OCI-LY7 (cell line): ENCODE measurements at places on chromosomes 2 and 18.
A peak's percentile ranks its signal among the peaks of the same experiment; 100 is the strongest.

DNA sequence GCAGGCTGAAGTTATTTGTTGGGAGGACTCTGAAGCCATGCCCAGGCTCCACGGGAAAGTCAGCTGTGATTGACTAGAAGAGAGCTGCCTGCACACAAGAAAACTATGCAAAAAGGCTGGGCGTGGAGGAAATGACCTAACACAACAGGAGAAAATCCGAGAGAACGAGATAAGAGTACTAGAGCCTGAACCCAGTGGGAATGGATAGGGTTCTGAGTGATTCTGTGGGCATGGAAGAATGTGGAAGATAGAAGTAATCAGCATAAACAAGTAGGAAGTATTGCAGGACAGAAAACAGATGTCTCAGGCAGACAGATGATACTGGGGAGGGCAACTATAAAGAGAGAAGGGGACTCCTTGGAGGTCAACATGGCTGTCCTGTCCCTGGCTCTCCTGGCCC, 12.1 kb upstream of the COPS8 start:
- DNase-seq = no peak

DNA sequence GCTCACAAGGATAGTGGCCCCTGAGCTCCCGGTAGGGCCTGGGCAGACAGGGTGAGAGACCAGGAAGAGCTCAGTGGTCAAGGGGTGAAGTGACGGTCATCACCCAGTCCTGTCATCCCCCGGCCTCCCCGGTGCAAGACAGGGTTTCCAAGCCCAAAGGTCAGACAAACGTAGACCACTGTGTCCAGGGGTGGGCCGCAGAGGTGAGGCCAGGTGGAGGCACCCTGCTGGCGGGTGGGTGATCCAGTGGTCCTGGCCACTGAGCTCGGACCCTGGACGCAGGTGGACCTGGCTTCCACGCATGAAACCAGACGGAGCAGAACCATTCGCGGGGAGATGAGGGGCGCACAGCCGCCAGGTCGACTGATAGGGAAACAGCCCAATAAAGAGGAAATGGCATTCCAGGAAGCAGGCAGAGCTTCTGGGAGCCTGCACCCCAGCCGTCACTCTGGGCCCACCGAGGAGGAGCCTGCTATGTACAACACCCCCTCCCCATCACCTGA, 14.4 kb upstream of the SNED1 start:
- DNase-seq = no peak

- DNase-seq = peak; percentile 71
Observed at GRCh38 chr2:235746257-235746934, 252.6 kb downstream of the AGAP1 start.

DNA sequence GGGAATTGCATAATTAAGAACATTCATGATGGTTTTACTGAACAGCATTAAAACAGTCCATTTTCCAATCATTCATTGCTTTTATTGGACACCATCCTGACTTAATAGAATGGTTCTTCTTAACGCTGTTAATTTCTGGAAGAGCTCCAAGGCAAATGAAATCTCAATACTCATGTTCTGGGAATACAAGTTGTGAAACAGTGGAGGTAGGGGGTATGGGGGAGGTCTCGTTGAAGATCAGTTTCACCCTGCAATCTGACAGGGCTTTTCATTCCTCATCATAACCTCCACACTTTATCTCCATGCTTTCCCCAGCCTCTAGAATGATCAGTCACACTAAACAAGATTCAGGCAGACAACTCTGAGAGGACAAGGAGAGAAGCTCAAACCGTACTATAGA, 113.6 kb downstream of the ETAA1 start:
- no peak for DNase-seq

GRCh38 chr18:27121108-27121507, 64.0 kb downstream of the CHST9 start:
- DNase-seq = no peak

- no peak for DNase-seq
Observed at GRCh38 chr2:112160283-112161250, 22.4 kb downstream of the FBLN7 start.

DNA sequence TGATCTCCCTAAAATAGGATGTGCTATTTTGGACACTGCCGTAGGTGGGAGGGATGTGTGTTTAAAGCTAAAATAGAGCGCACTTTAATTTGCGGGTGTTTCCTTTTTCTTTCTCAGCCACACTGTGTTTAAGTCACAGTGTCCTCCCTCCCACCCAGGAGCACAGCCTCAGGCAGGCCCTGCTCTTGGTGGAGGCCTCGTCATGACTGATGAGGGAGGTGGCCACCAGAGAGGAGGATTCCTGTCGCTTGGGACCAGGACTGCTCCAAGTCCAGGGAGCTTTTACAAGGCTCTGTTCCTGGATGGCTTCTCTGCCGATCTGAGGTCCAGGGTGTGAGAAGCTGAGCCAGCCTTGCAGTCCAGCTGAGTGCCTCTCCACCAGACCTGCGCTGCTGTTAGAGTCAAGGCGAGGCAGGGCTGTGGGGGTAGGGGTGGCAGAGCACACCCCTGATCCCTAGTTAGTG, 33.5 kb downstream of the INPP4A start:
- no peak for DNase-seq

DNA sequence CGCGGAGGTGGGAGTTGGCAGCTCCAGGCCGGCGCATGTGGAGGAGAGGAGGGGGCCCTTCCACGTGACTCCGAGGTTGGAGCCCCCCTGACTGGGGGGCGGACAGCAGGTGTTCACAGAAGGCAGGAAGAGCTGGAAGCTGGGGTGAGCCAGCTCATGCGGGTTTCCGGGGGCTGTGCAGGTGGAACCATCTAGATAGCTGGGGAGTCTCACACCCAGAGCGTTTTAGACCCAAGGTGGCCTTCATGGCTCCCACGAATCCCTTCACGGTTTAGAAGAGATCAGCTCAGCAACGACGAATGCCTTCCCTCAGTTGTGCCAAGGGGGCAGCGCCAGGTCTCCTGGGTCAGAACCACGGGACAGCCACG, 740.5 kb upstream of the SALL3 start:
- no peak for DNase-seq

- peak; percentile 53 for DNase-seq
Observed at GRCh38 chr2:119659601-119660342, 19.2 kb upstream of the TMEM177 start.

GRCh38 chr18:7248877-7249276, 18.0 kb downstream of the LRRC30 start:
- DNase-seq = no peak

GRCh38 chr2:19810148-19810547, 91.6 kb downstream of the TTC32 start:
- no peak for DNase-seq

- no peak for DNase-seq
Observed at GRCh38 chr18:35172451-35173035, 68.3 kb upstream of the ZNF397 start.

GRCh38 chr18:3595369-3596273, 145.6 kb downstream of the TGIF1 start:
- peak; percentile 64 for DNase-seq

DNA sequence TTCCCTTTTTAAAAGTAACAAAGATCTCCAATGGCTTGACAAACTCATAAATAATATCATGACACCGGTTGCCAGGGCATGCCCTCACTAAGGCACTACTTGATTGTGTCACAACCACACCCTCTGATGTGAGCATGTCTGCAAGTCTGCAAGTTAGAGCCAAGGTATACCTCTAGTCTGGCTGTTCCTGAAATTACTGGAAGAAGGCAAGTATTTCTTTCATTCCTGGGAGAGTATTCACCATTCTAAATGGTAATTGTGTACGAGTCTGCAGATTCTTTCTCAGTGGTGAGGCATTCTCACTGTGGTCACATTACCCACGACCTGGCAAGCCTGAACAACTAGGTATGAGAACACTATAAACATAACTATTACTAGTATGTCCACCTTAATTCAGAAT, 25.7 kb upstream of the RNU4ATAC start:
- no peak for DNase-seq

DNA sequence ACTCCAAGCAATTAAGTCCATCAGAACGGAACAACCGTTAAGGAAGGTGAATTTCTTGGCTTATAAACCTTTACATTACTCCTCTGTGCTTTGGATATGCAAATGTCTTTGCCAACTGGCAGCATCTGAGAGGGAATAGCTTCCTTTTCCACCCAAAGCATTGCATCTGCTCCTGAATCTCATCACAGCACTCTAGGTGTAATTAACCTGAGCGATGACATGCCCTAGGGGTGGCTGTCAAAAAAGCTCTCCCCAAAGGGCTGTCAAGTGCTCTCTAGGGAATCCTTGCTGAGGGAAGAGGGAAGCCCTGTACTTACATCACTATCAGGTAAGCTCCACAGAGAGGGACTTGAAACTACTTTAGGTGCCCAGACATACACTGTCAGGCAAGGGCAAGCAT, 5.5 kb upstream of the SMARCAL1 start:
- DNase-seq = no peak

DNA sequence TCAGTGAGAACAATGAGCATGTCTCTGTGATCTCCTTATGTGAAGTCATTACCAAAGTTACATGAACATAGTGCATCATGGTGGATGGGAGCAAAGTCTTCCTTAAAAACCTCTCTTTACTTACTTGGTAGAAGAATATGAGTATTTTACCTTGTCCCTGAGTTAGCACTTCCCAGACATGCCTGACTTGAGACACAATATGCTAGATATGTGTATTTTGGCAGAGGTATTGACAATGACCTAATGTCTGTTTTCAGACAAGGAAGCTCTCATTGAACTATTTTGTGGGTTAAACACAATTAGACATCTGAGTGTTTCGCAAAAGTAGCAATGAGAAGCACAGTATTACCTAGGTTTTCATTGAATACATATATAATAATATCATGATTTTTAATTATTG, 99.1 kb upstream of the MC4R start:
- no peak for DNase-seq

DNA sequence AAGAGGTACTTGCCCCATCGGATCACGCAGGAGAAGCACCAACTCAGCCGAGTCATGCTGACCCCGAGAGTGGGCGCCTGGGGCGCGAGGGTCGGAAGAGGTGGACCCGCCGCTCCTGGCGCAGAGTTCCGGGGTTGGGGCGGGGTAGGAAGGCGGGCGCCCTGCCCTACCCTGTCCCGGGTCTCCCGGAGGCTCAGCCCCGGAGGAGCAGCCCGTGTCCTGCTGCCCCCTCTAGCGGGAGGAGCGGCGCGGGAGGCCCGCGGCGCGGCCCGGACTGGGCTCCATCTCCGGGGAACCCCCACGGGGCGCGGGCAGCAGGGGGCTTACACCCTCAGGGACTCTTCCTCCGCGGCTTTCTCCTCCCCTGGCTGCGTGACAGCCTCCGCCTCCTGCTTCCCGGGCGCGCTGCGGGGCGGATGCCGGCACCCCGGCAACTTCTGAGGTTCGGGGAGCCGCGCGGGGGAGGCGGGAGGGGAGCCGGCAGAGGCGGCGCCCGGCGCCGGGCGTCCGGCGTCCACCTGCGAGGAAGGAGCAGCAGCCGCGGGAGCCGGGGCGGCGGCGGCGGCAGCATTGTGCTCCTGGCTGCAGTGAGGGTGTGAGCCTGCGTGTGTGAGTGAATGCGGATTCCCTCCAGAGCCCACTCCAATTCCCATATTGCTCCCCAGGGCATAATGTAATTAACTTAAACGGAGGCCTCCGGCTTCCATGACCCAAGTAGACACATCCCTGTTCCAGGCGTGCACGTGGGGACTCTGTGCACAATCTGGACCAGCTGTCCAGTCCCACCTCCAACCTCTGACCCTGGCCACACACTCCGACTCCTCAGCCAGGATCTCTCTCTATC, 7.6 kb upstream of the TNS1 start:
- no peak for DNase-seq

GRCh38 chr2:96140941-96141623, 2.8 kb upstream of the ASTL start:
- no peak for DNase-seq

DNA sequence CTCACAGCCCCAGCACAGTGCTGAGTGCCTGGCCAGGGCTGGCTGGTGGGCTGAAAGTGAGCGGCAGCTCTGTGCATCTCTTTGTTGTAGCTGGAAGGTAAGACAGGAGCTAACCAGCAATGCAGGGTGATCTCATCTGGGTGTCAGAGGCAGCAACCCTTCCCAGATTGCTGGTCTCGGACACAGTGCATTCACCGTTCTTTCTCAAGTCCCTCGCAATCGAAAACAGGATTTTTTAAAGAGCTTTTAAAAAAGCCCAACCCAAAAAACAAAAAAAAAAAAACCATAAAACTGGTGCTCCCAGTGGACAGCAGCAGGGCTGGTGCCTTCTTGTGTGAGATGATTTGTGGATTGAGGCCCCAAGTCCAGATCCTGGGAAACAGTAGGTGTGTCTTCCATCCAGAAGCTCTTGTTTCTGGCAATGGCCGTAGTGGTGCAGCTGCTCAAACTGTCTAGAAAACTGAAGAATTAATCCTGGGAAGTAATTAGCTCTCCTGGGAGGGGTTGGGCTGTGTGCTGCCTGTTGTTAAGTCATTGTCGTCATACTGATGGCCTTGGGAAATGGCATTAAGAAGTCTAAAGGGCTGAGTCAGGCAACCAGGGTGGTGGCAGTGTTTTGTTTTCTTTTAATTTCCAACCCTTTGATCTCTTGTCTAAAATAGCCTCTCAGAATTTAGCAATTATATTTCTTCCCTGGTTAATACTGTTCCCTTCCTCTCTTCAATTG, 156.7 kb downstream of the KLHL29 start:
- DNase-seq = no peak

DNA sequence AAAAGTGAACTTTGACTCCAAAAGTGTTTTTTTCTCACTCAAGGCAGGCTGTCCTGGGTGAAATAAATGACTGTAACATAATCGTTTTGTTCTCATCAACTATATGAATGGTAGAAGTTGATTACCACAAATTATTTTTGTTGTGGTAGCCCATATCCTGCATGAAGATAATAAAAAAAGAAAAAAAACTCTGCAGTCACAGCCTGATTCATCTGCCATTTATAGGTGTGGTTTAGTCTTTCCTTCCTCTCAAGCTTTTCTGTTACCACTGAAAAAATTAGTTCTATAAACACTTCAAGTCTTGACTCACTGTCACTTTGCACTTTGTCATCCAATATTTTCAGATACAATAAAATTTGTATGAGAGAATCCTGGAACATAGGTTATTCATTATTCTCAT, 522.0 kb downstream of the PLCL1 start:
- peak; percentile 63 for DNase-seq

GRCh38 chr2:69192176-69192945, 179.4 kb downstream of the ANTXR1 start:
- DNase-seq = no peak

GRCh38 chr2:119142824-119143223, 15.7 kb downstream of the C1QL2 start:
- DNase-seq = no peak

GRCh38 chr2:146572598-146572997, 1272.2 kb upstream of the ACVR2A start:
- no peak for DNase-seq

DNA sequence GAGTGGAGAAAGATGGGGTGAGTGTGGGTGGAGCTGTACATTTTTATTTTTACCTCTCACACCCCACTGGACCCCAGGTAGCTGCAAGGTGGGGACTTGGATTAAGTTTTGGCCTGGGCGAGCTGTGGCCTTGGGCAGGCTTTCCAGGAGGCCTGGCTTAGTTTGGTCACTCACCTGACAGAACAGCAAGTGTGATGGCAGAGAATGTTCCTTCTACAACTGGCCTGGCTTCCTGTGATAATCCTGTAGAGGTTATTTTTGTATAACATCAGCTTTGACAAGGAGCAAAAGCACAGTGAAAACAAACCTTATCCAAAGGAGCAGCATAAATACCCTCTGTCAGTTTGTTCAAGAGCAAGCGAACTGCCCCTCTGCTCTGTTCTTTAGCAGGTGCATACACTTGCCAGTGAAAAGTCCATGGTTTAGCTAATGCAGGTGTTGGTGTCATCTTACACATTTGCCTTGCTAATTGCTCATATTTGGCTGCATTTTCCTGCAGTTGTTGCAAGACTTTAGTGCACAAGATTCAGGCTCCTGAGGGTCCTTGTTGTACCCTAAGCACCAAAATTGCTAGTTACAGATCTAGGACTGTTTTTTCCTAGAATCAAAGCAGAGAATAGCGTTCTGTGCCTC, 6.3 kb downstream of the THNSL2 start:
- no peak for DNase-seq
